ENCODE measurements at places on chromosomes 2 and 18.

DNA sequence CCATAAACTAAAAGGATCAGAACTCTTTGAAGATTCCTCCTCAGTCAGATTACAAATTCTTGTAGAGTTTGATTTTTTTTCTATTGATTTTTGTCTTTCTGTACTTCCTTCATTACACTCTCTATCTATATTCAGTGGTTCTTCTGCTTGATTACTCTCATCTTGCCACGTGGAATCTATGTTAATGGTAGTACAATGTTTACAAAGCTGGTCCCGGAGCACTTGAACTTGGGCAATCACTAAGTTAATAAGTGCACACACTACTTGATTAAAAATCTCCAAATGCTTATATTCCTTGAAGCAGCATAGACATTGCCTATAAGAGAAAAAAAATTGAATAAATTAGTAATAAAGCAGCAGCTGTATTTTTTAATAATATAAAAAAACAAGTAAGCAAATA lies 65.1 kb downstream of the USP34 start:
- DNase-seq = no peak

- no peak for DNase-seq
Observed at GRCh38 chr2:165539985-165540384, 70.5 kb downstream of the CSRNP3 start.

DNA sequence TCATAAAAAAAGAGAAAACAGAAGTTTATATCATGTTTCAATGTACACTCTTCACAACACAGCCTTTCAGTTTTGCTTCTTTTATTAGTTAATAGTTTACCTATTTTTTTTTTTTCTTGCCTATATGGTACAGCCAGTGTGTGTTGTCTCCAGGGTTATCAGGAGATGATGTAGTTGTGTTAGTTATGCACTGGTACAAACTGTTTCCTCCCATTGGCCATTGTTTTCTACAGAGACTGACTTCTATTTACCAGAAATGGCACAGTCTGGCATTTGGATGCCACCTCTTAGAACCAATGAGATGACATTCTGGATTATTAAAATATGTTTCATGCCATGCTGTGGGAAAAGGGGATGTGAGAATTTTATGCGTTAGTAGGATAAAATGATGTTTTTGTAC lies 339.4 kb downstream of the PLCL1 start:
- DNase-seq = no peak

DNA sequence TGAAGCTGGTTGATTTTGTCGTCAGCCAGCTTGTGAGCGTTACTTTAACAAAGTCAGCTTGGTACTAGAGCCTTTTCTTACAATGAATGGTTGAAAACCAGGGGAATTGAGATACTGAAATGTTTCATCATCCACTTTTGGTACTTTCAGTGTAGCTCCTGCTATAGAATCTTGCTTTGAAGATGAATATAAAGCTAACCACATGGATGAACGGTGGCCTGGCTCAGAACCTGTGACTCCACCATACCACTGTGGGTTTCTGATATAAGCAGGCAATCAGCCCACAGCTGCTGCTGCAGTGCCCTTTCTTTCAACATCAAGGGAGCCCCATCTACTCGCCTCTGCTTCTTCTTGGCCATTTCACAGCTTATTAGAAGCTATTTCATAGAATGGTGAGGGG lies 53.2 kb upstream of the GPR45 start:
- DNase-seq = no peak

DNA sequence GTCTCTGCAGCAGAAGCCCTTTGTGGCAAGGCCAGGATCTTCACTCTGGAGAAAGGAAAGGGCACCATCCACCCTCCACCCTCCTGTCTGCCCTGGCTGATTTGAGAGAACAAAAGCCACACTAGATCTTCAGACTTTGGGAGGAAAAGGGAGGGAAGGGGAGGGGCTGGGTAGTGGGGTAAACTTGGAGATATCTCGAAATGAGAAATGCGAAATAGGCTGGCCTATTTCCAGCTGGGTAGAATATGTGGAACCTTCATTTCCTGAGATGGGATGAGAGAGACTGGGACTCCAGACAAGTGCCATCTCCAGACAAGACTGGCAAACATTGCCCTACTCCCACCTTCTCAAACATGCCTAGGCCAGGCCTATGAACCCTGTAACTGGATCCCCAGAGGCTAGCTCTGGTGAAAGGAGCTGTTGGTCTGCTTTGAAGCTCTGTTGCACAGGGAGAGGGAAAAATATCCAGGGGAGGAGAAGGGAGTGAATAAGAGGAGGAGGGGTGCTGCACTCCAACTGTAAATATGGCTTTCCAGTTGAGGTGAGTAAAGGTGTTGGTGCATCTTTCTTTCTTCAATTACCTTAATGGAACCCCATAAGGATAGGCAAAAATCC lies 1.7 kb downstream of the HOXD12 start:
- no peak for DNase-seq

All from stimulated activated CD4-positive, alpha-beta T cell treated with anti-CD3 and anti-CD28 coated beads, Interleukin-4, amount 100 ng/mL, for 4 hours (primary cell).